ENCODE measurements at places on chromosomes 1 and 21.

- no peak for DNase-seq
Measured at GRCh38 chr21:41845310-41846032, 33.7 kb downstream of the PRDM15 start.

DNA sequence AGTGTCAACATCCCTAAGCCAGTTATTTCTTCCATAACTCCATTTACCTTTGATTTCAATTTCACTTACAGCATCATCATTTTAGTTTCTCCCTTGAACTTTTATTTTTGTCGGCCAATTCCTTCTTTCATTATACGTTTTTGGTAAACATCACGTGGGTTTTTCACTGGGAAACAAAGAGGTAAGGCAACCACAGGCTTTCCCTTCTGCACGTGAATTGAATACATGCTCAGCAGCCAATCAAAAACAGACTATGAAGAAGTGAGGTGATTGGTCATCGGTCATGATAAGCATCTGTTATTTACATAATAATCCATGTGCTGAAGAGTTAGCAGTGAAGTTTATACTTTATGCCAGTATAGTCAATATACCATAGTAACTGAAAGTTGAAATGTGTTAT, 98.7 kb downstream of the NCAM2 start:
- DNase-seq: no peak

DNA sequence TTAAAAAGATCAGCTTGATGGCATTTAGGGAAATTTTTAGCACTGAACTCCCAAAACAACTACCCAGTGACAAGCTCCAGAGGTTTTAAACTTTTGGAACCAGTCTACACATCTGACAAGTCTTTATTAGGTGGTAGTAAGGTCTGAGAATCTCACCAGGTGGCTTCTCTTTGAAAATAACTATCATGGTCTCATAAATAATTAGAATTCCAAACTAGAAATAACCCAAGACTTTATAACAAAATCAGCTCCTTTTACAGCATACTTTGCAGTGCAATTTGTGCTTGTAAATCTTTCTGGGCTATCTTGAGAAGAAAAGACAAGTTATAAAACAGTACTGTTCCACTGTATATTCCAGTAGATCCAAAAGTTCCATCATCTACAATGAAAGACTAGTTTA, 108.7 kb downstream of the LTN1 start:
- DNase-seq: no peak

- DNase-seq: no peak
Measured at GRCh38 chr21:31267644-31268043, 76.4 kb downstream of the TIAM1 start.

GRCh38 chr1:58035523-58035922, 511.0 kb downstream of the OMA1 start:
- DNase-seq: no peak

GRCh38 chr1:46218443-46218842, 15.3 kb downstream of the LURAP1 start:
- DNase-seq: no peak

GRCh38 chr1:226223157-226223785, at the start of gene MIXL1:
Gene MIXL1, plus strand, starts transcription at chr1:226223664. Its CDS starts 18 bp downstream, at chr1:226223682.
- DNase-seq: no peak

GRCh38 chr21:33278721-33279120, 12.6 kb downstream of the IL10RB start:
- no peak for DNase-seq

DNA sequence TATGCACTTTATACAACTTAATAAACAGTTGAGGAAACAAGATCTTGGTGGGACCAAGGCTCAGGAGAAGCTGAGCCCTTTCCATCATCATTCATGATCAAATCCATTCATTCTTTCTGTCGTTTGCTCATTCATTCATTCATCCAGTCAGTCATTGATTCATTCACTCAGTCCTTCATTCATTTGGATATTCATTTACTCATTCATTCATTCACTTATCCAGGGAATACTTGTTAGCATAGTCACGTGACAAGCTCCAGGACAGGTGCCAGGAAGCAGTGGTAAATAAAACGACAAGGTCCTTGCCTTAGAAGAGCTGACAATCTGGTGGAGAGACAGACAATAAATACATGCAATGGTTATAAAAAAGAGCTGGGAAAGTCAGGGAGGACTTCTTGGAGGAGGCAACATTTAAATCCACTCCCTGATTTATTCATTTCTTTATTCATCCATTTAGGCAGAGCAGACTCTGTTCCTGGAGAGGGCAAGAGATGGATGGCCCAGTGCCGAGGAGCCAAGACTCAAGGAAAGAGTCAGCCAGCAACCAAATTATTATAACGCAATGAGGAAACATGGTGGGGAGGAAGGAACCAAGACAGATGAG, 74.1 kb upstream of the CASZ1 start:
- no peak for DNase-seq

GRCh38 chr1:77416692-77417450, 135.1 kb downstream of the AK5 start:
- DNase-seq: no peak

DNA sequence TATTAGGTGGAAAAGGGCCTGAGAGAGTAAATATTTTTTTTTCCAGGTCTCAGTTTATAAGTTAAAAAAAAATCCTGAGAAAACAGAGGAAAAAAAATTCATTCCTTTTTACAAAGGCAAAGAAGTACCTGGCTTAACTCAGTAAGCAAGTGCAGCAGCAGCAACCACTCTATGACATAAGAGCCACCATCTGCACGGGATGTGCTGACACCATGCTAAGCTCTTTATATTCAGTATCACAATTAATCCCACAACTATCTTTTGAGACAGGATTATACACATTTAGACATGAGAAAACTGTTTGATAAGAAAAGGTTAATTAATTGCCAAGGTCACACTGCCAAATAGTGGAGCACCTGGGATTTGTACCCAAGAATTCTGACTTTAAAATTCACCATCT, 13.4 kb upstream of the DPT start:
- no peak for DNase-seq

GRCh38 chr1:203584507-203584906, 42.1 kb upstream of the ATP2B4 start:
- DNase-seq: no peak

DNA sequence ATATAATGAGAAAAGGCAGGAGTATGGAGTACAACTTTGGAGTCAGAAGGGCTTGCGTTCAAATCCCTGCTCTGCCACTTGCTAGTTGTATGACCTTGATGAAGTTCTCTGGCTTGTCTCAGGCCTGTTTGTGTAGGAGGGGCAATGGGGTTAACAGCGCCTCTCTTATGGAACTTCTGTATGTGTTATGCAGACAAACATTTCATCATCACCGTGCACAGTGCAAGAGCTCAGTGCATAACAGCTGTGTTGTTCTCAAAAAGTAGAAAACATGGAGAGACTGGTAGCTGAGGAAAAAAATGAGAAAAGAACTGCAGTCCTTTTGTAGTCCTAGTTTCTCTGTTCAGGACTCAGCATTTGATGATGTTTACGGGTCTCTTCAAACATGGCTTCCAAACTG, 10.4 kb upstream of the ZNF648 start:
- no peak for DNase-seq
